ENCODE measurements at places on chromosomes 13 and 19.

- peak; percentile 6 for DNase-seq
Measured at GRCh38 chr19:43290568-43291359, 21.4 kb upstream of the PSG9 start.

DNA sequence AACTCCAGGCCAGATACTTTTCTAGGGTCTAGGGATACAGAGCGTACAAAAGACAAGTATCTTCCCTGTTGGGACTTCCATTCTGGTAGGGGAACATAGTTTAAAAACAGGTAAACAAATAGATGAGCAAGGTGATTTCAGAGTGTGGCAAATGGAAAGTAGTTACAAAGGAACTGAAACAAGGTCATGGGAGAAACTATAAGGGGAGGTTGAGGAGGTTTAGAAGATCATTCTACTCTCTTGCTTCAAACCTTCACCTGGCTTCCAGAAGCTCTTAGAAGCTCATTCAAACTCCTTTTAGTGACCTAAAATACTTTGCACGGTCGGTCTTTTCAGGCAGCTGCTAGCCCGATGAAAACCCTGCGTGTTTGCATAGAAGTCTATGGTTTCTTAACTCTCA, 9.1 kb downstream of the FFAR2 start:
- DNase-seq: no peak

DNA sequence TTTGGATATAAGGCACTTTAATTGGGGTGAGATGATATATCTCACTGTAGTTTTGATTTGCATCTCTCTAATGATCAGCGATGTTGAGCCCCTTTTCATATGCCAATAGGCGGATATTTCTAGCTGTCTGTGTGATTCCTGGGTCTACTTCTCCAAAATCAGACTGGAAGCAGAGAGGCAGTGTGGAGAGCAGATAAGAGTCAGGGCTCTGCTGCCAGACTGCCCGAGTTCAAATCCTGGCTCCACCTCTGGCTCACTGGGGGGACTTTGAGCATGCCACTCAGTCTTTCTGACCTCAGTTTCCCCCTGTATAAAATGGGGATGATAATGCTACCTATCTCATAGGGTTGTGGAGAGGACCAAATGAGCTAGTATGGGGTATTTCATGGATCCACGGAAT, 24.0 kb upstream of the ACP7 start:
- DNase-seq: no peak

DNA sequence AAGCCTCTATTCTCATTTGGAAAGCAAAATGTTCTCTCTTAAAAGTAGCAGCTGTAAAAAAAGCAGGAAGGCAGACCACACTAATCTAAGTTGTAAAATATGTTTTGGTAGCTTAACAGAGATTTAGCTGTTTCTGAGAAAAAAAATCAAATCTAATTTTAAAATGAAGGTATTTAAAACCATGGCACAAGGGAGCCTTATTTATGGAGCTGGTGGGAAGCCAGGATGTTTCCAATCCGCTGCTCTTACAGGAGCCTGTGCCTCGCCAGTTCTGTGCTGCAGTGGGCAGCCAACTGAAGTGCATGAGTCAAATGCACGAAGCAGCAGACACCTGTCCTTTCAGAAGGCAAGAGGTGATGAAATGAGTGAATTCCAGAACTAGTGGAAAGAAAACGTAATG, 28.2 kb downstream of the GPC6 start:
- no peak for DNase-seq

GRCh38 chr13:52432456-52432855, 18.0 kb downstream of the VPS36 start:
- DNase-seq: no peak

- no peak for DNase-seq
Measured at GRCh38 chr13:92436924-92437323, 789.7 kb upstream of the GPC6 start.

DNA sequence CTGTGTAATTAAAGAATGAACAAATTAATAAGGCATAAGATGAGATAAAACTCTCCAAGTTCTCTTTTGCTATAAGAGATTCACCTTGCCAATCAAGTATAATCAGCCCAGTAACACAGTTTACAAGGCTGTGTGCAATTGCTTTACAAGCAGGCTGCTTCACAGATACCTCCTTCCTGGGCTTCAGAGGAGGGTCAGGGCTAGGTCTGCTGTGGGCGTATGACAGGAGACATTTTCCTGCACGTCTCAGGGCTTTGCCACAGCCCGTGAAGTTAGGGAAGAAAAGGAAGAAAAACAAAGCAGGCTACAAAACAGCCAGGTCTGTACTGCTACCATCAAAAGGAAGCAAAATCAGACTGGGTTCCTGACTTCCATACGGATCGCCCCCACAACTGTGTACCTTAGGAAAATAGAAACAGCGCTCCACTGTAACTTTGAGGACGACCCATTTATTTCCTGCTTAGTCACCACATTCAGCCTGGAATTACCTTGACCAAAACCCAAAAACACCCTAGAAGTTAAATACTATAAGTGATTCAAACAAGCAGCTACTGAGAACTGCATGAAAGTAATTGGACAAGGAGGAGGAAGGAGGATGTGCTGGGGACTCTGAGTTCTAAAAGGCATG, 12.4 kb downstream of the EFNB2 start:
- no peak for DNase-seq

DNA sequence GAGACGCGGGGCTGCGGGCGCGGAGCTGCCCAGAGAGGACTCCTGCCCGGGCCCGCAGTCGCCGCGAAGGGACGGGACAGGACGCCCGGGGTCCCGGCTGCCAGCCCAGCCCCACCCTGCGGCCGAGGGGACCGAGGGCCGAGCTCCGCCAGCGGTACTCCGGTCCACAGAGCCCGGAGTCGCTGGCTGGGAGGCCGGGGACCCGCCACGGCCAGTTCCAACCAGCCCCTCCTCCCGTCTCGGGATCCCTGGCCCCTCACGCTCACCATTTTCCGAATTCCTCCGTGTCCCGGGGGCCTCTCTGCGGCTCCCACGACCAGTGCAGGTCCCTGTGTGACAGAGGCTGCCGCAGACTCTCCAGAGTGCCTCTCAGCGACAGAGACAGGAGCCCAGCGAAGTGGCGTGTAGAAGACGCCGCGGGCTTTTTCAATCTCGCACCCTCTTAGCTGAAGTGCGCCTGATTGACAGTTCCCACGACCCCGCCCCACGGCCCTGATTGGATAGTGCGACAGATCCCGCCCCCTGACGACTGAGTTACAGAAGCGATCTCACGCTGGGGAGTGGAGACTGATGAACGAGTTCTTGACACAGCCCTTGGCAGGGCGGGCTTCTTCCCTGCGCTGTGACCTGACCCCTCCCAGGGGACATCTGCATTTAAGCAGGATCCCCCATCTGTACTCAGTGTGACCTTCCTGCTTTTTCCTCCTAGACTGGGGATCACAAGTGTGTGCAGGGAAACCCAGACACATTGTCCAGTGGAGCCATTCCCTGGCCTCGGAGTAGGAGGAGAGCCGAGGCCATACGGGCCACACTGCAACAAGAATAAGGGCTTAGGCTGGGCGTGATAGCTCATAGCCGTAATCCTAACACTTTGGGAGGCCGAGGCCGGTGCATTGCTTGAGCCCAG, 44.0 kb downstream of the ZNF823 start:
- DNase-seq: peak; percentile 88

DNA sequence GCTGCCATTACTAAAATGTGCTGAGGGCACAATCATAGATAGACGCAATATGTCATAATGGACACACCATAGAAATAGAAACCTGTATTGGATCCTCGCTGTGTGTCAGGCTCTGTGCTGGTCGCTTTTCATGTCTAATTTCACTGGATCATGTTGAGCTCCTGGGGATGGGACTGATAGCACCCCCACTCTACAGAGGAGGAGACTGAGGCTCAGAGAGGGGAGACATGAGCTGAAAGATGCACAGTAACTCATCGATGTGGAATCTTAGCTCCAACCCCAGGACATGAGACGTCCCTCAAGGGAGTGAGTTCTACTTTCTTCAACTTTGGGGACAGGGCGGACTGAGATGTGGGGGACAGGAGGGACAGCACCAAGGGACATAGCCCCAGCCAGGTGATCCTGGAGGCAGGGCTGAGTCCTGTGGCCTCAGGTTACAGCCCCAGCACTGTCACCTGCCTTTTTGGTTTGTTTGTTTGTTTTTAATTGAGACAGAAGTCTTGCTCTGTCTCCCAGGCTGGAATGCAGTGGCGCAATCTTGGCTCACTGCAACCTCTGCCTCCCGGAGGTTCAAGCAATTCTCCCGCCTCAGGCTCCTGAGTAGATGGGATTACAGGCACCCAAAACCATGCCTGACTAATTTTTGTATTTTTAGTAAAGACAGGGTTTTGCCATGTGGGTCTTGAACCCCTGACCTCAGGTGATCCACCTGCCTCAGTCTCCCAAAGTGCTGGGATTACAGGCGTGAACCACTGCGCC, 6.6 kb upstream of the GIPC1 start:
- DNase-seq: no peak

DNA sequence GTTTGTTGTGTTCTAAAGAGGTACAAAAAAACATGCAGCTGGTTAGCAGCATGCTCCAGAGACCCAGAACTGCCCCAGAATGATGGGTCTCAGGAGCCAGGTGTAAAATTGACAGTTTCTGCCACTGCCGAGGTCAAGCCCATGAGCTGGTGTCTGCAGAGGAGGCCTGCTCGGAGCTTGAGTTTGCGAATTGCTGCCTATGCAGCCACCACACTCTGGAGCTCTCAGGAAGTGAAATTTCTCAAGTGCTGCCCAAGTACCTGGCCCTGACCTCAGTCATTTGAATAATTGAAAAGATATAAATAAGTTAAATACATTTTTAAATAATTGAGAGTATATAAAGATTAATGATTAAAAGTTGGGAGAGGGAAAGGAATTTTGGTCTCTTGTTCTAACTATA, 66.4 kb downstream of the ZAR1L start:
- DNase-seq: no peak

DNA sequence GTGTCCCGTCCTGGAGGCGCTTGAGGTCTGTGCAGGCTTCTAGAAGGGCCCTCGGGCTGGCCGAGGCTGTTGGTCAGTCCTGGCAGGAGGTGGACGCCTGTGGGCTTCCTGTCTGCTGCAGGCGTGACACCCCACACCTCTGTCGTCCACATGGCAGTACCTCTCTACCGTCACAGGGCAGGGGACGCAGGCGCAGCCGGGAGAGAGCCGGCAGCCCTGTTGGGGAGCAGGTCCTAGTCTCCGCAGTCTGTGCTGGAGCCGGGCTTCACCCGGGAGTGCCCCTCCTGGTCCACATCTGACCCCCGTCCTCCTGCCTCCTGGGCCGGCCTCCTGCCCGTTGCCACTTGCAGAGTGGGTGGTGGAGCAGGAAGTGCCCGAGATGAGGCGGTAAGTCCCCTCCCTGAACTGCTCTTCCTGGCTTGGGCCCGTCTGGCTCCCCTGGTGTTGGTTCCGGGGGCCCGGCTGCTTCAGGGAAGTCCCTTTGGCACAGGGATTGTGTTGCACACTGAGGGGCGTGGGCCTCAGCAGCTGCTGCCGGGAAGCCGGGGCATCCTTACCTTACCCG, 106.0 kb downstream of the KDM4B start:
- no peak for DNase-seq

- DNase-seq: no peak
Measured at GRCh38 chr13:84870190-84870589, 929.0 kb downstream of the SLITRK6 start.

DNA sequence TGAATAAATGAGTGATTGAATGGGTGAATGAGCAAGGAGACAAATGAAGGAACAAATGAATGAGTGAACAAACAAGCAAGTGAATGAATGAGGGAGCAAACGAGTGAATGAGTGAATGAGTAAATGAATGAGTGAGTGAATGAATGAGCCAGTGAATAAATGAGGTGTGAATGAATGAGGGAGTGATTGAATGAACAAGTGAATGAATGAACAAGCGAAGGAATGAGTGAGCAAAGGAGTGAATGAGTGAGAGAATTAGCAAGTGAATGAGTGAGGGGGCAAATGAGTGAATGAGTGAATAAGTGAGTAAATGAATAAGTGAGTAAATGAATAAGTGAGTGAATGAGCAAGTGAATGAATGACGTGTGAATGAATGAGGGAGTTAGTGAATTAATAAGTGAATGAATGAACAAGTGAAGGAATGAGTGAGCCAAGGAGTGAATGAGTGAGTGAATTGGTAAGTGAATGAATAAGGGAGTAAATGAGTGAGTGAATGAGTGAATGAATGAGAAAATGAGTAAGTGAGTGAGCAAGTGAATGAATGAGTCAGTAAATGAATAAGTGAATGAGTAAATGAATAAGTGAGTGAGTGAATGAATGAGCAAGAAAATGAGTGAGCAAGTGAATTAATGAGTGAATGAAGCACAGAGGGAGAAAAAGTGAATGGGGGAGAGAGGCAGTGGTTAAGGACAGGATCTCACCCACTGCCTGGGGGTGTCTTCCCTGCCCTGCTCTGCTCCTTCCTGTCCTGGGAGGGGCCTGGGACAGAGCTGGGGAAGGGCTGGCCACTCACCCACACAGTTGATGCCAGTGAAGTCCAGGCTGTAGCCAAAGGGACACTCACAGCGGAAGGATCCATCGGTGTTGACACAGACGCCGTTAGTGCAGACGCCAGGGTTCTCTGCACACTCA, 36.4 kb downstream of the CCL25 start:
- no peak for DNase-seq

- DNase-seq: no peak
Measured at GRCh38 chr19:3493651-3494050, 6.8 kb downstream of the DOHH start.

- no peak for DNase-seq
Measured at GRCh38 chr13:65946387-65946786, 1283.7 kb downstream of the PCDH9 start.

Data from stimulated activated CD4-positive, alpha-beta T cell treated with anti-CD3 and anti-CD28 coated beads, Interleukin-4, amount 100 ng/mL, for 24 hours (primary cell).